Activated T-helper 9 cell treated with anti-CD3 and anti-CD28 coated beads, Interleukin-2, amount 50 U/mL, for 16 hours (primary cell): ENCODE measurements at places on chromosomes 4 and X.

- no peak for DNase-seq
These were observed 98.8 kb upstream of the SPRY1 start for GRCh38 chr4:123297836-123298235.

DNA sequence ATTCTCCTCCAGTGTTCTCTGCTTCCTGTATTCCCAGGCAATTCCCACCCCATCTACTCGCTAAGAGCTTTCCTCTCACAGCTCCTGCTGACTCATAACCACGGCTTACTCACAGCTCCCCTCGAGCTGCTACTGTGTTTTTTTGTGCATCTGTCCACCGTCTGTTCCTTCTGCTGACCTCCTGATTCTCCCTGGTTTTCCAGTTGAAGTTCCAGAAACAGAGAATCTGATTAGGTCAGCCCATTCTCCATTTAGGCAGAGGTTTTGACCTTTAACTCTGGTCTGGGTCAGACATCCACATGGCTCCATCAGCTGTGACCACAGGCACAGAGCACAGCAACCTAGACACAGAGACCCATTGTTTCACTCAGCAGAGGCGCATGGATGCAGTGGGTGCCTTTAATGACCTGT is 5.5 kb upstream of the SMIM20 start:
- no peak for DNase-seq

DNA sequence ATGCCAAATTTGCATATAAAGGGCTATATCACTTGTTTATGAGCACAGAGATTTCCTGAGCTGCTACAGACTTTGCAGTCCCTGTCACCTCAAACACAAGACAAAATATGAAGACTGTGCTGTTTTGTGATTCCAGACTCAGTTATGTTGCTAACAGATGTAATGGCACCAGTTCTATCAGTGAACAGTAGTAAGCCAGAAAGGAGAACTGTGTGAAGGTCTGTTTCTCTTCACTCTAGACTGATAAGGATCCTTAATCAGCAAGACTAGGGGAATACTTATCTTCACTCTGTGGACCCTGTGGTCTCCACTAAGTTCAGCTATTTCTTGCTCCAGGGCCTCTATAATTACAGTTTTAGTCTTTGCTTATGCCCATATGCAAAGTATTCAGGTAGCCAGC is 82.7 kb downstream of the ANXA5 start:
- no peak for DNase-seq

DNA sequence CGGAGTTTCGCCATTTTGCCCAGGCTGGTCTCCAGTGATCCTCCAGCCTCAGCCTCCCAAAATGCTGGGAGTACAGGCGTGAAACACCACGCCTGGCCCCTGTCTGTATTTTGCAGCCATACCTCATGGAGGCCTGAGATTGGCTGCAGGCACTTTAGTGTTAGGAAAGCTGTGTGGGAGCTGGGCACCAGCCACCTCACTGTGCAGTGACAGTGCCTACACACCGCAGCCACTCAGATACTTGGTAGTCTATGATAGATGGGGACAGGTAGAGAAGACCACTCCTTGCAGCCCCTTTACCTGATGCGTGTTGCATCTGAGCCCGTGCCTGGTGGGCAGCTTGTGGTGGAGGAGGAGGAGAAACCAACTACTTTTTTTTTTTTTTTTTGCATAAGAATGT is 16.3 kb downstream of the SMS start:
- DNase-seq, result no peak

GRCh38 chr4:165393051-165393450 is 14.2 kb downstream of the CPE start:
- no peak for DNase-seq

DNA sequence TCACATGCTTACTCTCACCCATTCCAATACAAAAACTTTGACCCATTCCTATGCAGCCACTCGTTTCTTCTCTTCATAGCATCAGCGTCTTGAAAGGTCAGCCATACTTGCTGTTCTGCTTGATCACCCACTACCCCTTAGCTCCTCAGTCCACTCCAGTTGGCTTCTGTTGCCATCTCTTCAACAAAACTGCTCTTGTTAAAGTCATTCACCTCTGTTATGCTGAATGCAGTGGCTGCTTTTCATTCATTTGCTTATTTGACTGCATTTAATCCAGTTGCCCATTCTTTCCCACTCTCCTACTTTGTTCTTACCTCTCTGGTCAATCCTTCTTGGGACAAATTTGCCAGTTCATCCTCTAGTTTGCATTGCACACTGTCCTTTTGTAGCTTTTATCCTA is 24.9 kb downstream of the CEP135 start:
- no peak for DNase-seq

DNA sequence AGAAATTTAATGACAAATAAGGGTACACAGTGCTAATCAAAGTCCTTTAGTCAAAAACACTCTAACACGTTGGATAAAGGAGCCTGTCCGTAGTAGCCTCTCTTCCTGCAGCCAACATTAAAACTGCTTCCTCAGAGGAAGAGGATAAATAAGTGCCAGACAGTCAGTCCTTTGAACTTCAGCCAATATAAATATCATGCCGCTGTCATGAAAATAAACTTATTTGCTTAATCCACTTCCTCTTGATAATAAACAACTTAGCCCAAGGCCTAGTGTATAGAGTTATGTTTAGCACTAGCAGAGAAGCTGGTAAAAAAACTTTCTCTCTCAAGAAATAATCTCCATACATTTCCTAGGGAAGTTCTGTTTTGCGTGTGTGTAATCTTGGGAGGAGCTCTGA is 196.7 kb downstream of the HS3ST1 start:
- no peak for DNase-seq

GRCh38 chr4:91990726-91991125 is 313.0 kb upstream of the GRID2 start:
- no peak for DNase-seq

DNA sequence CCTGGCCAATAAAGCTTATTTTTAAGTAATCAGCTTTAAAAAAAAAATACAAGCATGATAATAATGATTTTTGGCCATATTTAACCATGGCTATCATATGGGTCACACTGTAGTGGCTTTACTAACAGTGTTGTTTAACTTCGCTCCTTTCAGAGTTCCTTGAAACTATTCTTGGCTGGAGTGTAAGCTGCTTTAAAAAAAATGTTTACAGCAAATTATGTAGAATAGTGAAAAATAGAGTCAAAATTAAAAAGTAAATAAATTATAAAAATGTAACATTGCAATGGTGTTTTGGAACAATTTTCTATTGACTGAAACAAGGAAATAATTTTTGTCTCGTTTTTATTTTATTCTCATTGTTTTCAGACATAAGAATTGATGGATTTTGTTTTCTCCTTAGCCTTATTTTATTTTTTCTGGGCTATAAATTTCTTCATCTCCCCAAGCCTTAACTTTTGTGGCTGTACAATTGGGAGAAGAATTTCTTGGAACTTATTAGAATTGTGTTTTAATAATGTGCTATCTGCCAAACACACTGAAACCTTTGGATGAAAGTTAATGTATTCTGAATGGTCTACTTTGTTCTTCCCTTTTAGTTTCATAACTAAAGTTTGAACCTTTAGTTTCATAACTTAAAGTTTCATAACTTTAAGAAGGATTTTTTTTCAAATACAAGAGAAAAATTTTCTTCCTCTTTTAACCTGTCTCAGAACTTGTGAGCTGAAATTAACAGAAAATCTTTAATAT is 182.0 kb downstream of the ARHGAP24 start:
- no peak for DNase-seq

GRCh38 chr4:28317221-28317620 is 1456.6 kb downstream of the STIM2 start:
- DNase-seq, result no peak

- DNase-seq, result no peak
These were observed 1316.9 kb upstream of the TENM3 start for GRCh38 chr4:180926277-180926676.

GRCh38 chr4:114603497-114603896 is 4.9 kb downstream of the UGT8 start:
- no peak for DNase-seq

DNA sequence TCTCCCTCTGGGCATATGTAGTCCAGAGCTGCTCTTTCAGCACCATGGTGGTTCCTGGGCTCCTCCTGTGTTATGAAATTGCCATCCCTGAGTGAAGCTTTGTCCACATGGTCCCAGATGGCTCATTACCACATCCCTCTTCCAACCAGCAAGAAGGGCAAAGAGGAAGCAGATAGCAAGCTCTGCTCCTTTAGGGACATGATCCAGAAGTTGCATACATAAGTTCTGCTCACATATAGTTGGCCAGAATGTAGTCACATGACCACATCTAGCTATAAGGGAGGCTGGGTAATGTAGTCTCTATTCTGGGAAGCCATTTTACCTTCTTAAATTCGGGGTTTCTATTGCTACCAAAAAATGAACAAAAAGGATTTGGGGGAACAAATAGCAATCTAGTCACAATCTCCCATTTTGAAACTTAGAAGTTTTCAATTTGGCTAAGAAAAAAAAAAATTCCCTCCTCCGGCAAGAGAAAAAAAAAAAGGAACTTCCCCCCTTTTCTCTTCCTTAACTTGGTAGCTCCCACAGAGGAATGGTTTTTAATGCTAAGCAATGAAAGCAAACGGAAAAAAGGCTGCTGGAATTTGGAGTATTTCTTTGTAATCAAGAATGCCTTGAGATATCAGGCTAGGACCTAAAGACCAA is 88.2 kb upstream of the USP9X start:
- no peak for DNase-seq

DNA sequence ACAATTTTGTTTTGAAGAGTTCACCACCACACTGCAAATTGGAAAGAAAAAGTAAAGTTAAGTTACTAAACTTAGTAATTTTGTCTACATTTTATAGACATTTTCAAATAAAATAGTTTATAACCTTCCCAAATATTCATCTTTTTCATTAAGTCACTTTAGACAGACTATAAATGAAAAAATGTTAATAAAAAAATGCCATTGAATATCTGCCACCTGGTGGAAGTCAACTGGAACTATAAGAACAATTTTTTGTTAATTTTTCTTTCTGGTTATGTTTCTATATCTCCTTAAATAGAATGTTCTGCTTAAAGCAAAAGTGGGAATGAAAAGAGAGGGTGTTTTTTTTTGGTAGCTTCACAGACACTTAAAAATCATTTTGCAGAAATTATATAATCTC is 534.4 kb upstream of the PCDH10 start:
- DNase-seq, result no peak

GRCh38 chr4:170033999-170034398 is 7.8 kb upstream of the MFAP3L start:
- no peak for DNase-seq

- DNase-seq, result no peak
These were observed 207.3 kb upstream of the ANXA10 start for GRCh38 chr4:167885071-167885470.

DNA sequence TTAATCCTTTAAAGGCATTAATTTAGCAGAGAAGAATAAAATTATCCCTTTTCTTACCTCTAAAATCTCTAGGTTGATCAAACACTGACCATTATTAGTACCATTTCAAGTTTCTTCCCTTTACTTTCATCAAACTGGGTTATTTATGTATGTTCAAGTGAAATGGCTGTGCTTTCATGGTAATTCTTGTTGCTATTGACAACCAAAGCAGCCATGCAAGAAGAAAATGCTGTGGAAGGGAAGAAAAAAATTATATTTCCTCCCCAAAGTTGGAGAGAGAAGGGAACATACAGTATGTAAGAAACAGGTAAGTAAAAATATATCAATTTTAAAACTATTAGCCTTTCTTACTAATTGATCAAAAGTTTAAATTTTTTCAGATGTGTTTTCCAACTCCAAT is 16.2 kb downstream of the NPNT start:
- DNase-seq, result no peak

DNA sequence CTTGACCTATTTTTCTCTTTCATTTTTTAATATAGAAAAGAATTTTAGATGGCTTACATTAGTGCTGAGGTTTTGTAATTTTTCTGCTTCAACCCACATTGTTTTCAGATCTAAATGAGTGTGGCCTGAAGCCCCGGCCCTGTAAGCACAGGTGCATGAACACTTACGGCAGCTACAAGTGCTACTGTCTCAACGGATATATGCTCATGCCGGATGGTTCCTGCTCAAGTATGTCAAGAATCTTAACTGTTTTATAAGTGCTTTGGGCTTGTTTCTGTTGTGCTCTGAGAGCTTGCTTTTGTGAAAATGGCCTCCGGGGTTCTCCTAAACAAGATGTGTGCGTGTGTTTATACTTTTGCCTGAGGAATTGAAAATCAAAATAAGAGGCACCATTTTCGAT is 41.6 kb downstream of the NPNT start:
- DNase-seq, result no peak

DNA sequence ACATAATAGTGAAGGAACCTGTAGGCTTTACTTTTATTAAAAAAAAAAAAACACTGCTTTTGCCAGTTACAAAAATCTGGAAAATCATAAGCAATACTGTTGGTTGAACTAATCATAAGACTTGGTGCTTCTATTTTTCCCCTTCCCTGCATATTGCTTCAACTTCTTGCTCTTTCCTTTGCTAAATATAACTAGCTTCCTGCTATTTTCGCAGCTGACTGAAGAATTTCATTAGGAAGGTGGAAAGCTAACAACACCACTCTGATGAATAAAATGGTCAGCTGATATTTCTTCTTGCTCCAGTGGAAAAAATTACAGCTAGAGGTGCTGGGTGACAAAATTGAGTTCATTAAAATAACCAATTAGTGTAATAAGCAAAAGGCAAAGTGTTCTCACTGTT is 39.3 kb downstream of the MEPE start:
- DNase-seq, result no peak

GRCh38 chrX:103397707-103398106 is 21.4 kb downstream of the BEX3 start:
- DNase-seq, result no peak

GRCh38 chr4:67292045-67292444 is 253.3 kb downstream of the CENPC start:
- no peak for DNase-seq

DNA sequence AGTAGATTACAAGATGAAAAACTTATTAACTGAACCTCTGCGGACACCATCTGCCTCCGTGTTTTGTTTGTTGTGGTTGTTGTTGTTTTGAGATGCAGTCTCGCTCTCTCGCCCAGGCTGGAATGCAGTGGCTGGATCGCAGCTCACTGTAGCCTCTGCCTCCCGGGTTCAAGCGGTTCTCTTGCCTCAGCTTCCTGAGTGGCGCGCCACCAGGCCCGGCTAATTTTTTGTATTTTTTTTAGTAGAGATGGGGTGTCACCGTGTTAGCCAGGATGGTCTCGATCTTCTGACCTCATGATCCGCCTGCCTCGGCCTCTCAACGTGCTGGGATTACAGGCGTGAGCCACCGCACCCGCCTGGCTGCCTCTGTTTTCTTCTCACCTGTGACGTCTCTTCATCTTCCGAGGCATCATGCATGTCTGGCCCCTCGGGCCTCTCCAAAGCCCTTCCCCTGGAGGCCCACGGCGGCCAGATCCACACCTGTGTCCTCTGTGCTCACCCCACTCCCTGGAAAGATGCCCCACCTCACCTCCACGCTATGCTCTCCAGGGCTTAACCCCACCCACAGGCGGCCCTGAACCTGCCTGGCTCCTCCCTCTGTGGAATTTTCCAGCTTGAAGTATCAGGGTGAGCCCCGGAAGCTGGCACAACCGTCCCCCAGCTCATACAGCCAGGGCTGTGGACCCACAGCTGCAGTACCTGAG is 77.0 kb upstream of the MXD4 start:
- DNase-seq, result no peak

- DNase-seq, result no peak
These were observed 50.6 kb upstream of the ACSL4 start for GRCh38 chrX:109783701-109784079.

- no peak for DNase-seq
These were observed 330.3 kb upstream of the EPHA5 start for GRCh38 chr4:66000510-66001117.
